Naive thymus-derived CD8-positive, alpha-beta T cell (primary cell): ENCODE measurements at places on chromosomes 6 and 20.

- no peak for DNase-seq
These were observed 305.2 kb downstream of the ESR1 start for GRCh38 chr6:152112491-152113261.

DNA sequence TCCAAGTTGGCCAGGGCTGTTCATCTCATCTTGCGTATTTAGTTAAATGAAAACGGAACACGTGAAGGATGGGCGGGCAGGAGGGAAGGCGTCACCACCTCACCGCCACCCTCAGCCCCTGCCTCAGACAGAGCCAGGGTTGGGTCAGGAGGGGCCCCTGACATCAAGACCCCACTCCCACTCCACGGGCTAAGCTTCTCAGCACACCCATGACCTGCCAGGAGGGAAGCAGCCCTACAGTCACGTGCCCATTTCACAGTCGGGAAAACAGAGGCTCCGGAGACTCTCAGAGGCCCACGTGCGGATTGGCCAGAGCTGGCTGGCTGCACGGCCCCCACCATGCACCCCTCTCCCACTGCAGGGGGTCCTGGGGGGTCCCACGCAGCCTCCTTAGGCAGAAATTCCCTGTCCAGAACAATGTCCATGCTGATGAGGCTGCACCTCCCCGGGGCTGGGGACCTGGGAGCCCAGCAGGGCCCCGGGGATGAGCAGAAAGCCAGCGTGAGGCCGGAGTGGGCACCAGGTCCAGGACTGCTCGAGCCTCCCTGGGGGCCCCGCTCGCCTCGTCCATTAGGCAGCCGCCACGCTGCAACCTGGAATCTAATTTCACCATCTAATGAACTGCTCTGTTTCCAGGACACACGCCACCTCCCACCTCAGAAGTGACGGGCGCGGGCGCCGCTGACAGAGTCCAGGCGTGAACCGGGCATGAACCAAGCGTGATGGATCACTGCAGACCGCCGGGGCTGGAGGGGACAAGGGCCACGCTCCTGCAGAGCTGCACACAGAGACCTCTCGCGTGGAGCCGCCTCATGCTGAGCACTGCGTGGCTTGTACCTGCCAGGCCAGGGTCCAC is 15.8 kb downstream of the KCNQ2 start:
- no peak for DNase-seq

- DNase-seq: no peak
These were observed 133.8 kb downstream of the ARID1B start for GRCh38 chr6:156910938-156911337.

DNA sequence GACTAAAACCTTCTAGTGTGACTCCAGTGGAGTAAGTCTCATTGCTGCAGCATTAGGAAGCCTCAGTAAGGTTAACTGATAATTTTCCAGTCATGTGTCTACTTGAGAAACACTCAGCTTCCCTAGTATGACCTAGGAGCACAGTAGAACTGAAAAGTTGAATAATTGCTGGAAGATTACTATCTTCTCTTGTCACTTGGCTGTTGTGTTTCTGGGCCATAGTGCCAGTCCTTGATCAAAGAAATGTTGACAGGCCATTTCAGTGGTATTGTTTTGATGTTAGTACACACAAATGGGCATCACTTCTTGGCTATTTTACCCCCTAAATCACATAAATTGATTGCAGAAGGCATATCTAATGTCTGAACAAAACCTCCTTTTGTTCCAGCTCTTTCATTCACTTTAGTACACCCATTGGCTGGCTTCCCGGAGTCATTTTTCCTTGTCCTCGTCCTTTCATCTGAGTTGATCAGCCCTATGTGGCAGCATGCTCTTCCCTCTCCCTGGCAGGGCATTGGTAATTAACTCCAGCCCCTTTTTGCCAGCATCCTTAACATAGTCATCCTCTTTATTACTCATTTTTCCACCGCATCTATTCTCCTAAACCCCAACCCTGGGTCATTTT is 6.0 kb downstream of the ENPP3 start:
- DNase-seq: no peak

- DNase-seq: no peak
These were observed 75.1 kb downstream of the COL12A1 start for GRCh38 chr6:75130784-75131183.
